Activated CD4-positive, alpha-beta memory T cell treated with anti-CD3 and anti-CD28 coated beads for 36 hours (primary cell): ENCODE measurements at places on chromosomes 2 and 18. TPM values are rescaled to one million over a fixed set of nuclear protein-coding genes. Genes with fewer than 3 reads are reported as not detected.

The RIT2 gene
- total RNA-seq, result not detected

The CXXC1 gene
- total RNA-seq, result 80.8 TPM

The NCKAP5 gene
- total RNA-seq, result not detected

The ANKRD30BL gene
- total RNA-seq, result not detected

The PAX3 gene
- total RNA-seq, result not detected

The SULT1C4 gene
- not detected for total RNA-seq

The B3GNT2 gene
- 26.6 TPM for total RNA-seq

The RMC1 gene
- 47.6 TPM for total RNA-seq

The ALPP gene
- total RNA-seq, result not detected

GRCh38 chr18:46676182-46676835, 19.3 kb upstream of the LOXHD1 start:
- no peak overlapping the region for H3K4me3 ChIP-seq
- no peak overlapping the region for H3K27ac ChIP-seq
- H3K4me1 ChIP-seq, result peaks cover 16% of the 10 kb centered on the region
- no peak for DNase-seq
- peaks cover 2% of the 10 kb centered on the region for H3K27me3 ChIP-seq

DNA sequence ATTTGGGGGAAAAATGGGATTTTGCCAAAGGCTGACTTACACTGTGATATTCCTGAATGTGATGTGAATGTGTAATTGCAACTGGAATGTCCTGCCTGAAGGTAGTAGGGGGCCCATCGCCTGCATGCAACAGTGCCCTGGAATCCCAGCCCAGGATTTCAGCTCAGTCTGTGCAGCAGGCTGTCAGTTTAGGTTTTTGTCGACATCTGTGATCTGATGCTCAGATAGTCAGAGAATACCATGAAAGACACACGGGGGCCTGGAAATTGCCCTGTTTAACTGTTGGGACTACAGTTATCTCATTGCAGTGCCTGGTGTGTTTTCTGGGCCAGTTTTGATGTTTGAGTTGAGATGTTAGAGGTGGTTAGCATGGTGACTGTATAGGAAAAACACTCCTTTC, 84.5 kb upstream of the HK2 start:
- no peak overlapping the region for H3K4me3 ChIP-seq
- no peak for DNase-seq
- H3K36me3 ChIP-seq, result no peaks in the 10 kb centered on the region
- no peak overlapping the region for H3K27ac ChIP-seq
- H3K27me3 ChIP-seq, result peaks cover 7% of the 10 kb centered on the region

DNA sequence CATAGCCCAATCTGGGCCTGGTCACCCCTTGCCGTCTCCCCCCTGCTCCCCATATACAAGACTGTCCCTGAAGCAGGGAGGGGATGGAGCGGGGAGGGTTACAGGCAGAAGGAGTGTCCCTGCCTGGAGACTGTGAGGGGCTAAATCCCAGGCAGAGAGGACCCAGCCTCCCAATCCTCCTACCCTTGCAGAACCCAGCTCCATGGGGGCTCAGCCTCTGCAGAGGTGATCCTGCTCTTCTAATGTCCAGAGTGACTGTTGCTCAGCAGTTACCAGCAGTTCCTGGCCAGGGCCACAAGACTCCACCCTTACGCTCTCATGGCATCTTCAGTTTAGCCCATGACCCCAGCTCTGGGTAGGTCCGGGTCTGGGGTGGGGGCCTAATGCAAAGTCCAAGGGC, 58.1 kb downstream of the COA5 start:
- no peak overlapping the region for H3K4me3 ChIP-seq
- H3K27me3 ChIP-seq, result no peaks in the 10 kb centered on the region
- peaks cover 43% of the 10 kb centered on the region for H3K4me1 ChIP-seq
- DNase-seq, result no peak
- H3K36me3 ChIP-seq, result peaks cover 19% of the 10 kb centered on the region

DNA sequence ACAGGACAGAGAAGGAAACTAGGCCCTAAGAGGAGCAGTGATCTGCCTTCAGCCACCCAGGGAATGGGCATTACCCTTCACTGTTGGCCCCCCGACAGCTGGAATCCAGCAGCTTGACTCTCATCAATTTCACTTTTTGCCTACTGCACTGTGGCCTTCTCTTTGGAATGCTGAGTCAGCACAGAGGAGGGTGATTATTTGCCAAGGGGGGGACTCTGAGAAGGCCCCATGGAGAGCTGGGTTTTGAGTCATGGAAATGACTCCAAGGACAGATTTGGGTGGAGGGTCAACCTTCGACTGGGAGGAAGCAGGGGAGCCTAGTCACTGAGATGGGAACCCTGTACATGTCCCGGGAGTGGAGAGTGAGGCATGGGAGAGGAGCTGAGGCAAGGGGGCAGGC, 38.1 kb upstream of the NTSR2 start:
- no peak overlapping the region for H3K4me3 ChIP-seq
- H3K36me3 ChIP-seq, result no peaks in the 10 kb centered on the region
- no peaks in the 10 kb centered on the region for H3K4me1 ChIP-seq

DNA sequence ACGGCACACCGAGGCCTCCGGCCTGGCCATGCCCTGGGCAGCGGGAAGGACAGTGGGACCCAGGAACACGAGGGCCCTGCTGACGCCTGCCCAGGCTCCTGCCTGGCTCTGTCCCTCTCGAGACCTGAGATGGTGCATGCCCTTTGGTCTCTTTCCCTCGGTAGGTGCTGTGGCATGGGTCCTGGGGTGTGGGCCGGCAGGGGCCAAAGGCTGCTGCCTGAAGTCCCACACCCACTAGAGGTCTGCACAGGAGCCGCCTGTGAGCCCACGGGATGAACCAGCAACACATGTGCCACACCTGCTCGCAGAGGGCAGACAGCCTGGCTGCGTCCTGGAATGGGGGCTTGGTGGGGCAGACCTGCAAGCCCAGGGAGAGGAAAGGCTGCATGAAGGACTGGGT, 73.3 kb downstream of the NDUFA10 start:
- H3K4me3 ChIP-seq, result no peak overlapping the region
- no peaks in the 10 kb centered on the region for H3K4me1 ChIP-seq
- H3K27ac ChIP-seq, result no peak overlapping the region
- no peak for DNase-seq
- peaks cover 5% of the 10 kb centered on the region for H3K36me3 ChIP-seq

- H3K36me3 ChIP-seq, result peaks cover 3% of the 10 kb centered on the region
- DNase-seq, result peak; percentile 50
- no peaks in the 10 kb centered on the region for H3K27me3 ChIP-seq
- peaks cover 90% of the 10 kb centered on the region for H3K4me1 ChIP-seq
- no peak overlapping the region for H3K4me3 ChIP-seq
Measured at GRCh38 chr2:98470851-98471255, 26.2 kb downstream of the INPP4A start.

DNA sequence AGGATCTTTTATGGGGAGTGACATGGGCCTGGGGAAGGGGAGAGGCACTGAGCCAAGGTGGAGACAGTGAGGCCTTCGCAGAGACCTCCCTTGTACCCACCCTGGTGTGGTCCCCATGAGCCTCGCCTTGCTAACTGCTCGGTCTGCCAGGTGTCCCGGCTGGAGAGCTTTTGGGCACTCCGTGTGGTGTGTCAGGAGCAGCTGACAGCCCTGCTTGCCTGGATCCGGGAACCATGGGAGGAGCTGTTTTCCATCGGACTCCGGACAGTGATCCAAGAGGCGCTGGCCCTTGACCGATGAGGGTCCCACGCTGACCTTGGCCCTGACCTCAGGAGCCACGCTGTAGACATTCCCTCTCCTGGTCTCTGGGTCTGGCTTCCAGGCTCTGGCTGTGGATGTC, 11.5 kb upstream of the SLC4A3 start:
- H3K27ac ChIP-seq, result no peak overlapping the region
- peaks cover 3% of the 10 kb centered on the region for H3K36me3 ChIP-seq
- peaks cover 6% of the 10 kb centered on the region for H3K4me1 ChIP-seq
- H3K27me3 ChIP-seq, result no peaks in the 10 kb centered on the region

DNA sequence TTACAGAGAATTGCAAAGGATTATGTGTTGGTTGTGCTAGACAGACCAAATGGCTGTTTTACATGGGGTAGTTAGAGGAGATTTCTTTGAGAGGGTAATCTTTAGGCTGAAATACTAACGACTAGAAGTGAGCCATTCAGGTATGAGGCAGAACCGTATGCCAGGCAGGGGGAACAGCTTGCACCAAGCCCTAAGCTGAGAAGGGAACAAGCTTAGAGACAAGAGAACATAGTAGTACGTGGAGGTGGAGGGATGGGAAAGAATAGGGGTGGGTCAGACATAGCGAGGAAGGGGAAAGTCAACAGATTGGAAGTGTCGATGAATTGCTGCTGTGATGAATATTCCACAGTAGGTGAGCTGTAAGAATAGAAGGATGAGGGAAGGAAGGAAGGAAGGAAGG, 20.0 kb upstream of the CRIM1 start:
- peaks cover 4% of the 10 kb centered on the region for H3K4me1 ChIP-seq
- H3K27me3 ChIP-seq, result peaks cover 1% of the 10 kb centered on the region
- H3K27ac ChIP-seq, result no peak overlapping the region

GRCh38 chr2:4501525-4501924, 798.1 kb downstream of the DCDC2C start:
- no peaks in the 10 kb centered on the region for H3K4me1 ChIP-seq
- H3K36me3 ChIP-seq, result no peaks in the 10 kb centered on the region
- H3K4me3 ChIP-seq, result no peak overlapping the region
- DNase-seq, result no peak
- no peaks in the 10 kb centered on the region for H3K27me3 ChIP-seq

GRCh38 chr2:8276026-8276425, 405.8 kb upstream of the ID2 start:
- H3K27ac ChIP-seq, result no peak overlapping the region
- DNase-seq, result no peak
- H3K4me1 ChIP-seq, result peaks cover 18% of the 10 kb centered on the region
- no peak overlapping the region for H3K4me3 ChIP-seq
- H3K27me3 ChIP-seq, result no peaks in the 10 kb centered on the region
- H3K36me3 ChIP-seq, result peaks cover 5% of the 10 kb centered on the region

- H3K27ac ChIP-seq, result no peak overlapping the region
- H3K36me3 ChIP-seq, result no peaks in the 10 kb centered on the region
- no peak overlapping the region for H3K4me3 ChIP-seq
- H3K4me1 ChIP-seq, result no peaks in the 10 kb centered on the region
- H3K27me3 ChIP-seq, result no peaks in the 10 kb centered on the region
Measured at GRCh38 chr2:154381931-154382794, 316.3 kb upstream of the KCNJ3 start.

- H3K36me3 ChIP-seq, result no peaks in the 10 kb centered on the region
- peaks cover 10% of the 10 kb centered on the region for H3K27me3 ChIP-seq
- no peak overlapping the region for H3K27ac ChIP-seq
- no peak overlapping the region for H3K4me3 ChIP-seq
Measured at GRCh38 chr2:214560176-214560575, 149.3 kb downstream of the VWC2L start.

- peaks cover 43% of the 10 kb centered on the region for H3K36me3 ChIP-seq
- H3K4me3 ChIP-seq, result no peak overlapping the region
- no peak overlapping the region for H3K27ac ChIP-seq
- no peaks in the 10 kb centered on the region for H3K4me1 ChIP-seq
- no peak for DNase-seq
- no peaks in the 10 kb centered on the region for H3K27me3 ChIP-seq
Measured at GRCh38 chr2:181916726-181917718, 25.5 kb downstream of the ITPRID2 start.

DNA sequence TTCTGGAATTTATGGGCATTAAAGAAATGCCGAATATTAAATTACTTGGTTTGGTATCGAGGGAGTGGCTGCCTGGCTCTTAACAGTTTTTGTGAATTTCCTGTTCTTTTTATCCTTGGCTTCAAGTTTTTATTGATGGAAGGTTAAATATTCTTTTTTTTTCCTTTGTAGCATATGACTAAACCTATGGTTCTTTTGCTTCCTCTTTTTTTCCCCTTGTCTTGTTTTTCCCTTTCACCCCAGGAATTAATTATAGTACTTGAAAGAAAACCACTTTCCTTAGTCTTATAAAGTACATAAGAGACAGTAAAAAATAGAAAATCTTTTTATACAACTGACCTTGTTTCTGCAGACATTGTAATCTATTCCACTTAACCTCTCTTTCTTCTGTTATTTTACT, 42.4 kb downstream of the MGAT5 start:
- no peak for DNase-seq
- H3K36me3 ChIP-seq, result peaks cover 20% of the 10 kb centered on the region
- no peaks in the 10 kb centered on the region for H3K27me3 ChIP-seq
- H3K4me3 ChIP-seq, result no peak overlapping the region
- no peak overlapping the region for H3K27ac ChIP-seq

DNA sequence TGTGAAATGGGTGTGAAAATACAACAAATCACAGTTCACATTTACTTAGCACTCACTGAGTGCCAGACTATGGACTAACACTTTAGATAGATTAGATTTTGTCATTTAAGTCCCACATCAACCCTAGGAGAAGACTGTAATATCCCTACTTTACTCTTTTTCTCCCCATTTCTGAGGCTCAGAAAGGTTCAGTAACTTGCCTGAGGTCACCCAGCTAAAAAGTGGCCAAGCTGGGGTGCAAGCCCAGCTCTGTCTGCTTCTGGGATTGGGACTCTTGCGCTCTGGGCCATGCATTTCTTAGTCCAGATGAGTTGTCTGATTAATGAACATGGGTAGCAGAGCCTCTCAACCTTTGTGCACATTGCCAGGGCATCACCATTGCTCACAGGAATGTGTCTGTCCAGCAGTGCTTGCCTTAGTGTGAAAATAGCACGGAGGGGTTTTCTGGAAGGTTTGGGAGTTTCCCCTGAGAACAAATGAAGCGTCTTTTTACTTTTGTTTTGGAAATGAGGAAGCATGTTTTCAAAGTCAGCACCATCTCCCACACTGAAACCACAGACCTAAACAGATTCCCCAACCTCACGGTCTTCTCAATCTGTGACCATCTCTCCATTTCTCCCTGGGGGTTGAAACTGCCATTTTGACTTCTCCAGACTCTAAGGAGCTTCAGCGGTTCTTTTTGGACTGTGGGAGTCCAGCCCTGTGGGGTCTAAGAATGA, 31.9 kb downstream of the NRP2 start:
- DNase-seq, result no peak
- H3K27ac ChIP-seq, result no peak overlapping the region
- H3K27me3 ChIP-seq, result peaks cover 12% of the 10 kb centered on the region
- H3K4me3 ChIP-seq, result no peak overlapping the region
